ENCODE measurements at places on chromosomes 3 and 15. TPM values are rescaled to one million over a fixed set of nuclear protein-coding genes. Genes with fewer than 3 reads are reported as not detected.

DNA sequence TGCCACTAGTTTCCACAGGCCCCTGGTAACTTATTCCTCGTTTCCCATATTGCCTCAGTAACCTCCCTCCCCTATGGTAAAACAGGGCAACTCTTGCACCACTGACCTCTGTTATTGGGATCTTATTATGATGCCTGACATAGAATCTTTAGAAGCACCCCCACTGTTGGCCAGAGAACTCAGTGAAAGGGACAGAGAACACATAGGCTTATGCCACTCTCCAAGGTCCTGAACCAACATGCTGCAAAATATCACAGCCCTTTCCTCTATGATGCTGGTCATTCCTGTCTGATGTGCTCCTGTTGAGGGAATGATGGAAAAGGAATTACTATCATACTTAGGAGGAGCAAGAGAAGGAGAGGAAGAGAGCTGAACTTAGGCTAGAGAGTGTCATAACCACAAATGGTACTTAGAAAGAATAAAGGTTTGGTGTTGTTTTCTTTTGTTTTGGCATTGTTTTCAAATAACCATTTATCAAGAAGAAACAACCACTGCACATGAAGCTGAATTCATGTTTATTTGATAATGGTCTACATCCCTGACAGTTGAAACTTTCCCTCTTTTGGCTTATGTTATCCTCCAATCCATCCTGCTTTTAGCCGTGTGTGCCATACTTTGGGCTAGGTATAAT is 330.2 kb downstream of the EPHB1 start:
- no peaks in the 10 kb centered on the region for H3K4me1 ChIP-seq
- H3K4me3 ChIP-seq = no peak overlapping the region
- DNase-seq = peak; percentile 55
- no peak overlapping the region for H3K27ac ChIP-seq

DNA sequence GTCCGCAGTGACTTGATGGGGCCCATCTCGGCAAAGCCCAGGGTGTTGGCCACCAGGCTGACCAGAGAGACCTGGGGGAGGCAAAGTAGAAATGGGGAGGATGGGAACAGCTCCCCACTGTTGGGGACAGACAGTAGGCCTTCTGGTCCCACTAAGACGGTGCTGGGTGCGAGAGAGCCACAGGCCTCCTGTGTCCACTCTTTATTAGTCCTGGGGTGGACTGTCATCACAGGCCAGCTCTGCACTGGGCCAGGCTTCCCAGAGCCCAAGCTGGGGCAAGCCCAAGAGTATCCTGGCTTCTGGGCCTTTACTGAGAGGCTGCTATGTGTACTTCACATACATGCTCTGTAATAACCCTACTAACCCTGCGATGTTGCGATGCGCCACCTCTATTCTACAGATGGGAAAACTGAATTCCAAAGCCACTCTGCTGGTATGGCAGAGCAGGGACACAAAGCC is 66.4 kb downstream of the EXOG start:
- H3K27me3 ChIP-seq = no peaks in the 10 kb centered on the region
- no peak overlapping the region for H3K4me3 ChIP-seq
- DNase-seq = no peak
- no peaks in the 10 kb centered on the region for H3K4me1 ChIP-seq

- no peak for DNase-seq
- H3K4me1 ChIP-seq = peaks cover 21% of the 10 kb centered on the region
- H3K4me3 ChIP-seq = no peak overlapping the region
- no peaks in the 10 kb centered on the region for H3K36me3 ChIP-seq
Measured at GRCh38 chr15:100112061-100112420, 229.7 kb downstream of the ADAMTS17 start.

GRCh38 chr3:143413372-143413771 is 293.8 kb downstream of the CHST2 start:
- no peaks in the 10 kb centered on the region for H3K27me3 ChIP-seq
- H3K4me1 ChIP-seq = peaks cover 4% of the 10 kb centered on the region
- H3K36me3 ChIP-seq = no peaks in the 10 kb centered on the region
- no peak for DNase-seq

DNA sequence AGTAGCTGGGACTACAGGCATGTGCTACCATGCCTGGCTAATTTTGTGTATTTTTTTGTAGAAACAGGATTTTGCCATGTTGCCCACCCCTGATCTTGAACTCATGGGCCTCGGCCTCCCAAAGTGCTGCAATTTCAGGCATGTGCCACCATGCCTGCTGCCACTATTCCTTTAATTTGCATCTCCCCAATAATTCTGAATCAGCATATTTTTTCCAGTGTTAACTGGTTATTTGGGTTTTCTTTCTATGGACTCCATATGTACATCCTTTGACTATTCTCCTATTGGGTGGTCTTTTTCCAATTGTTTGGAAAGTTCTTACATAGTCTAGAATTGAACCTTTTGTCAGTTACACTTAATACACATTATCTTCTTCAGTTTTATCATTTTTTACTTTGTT is 28.1 kb downstream of the HLTF start:
- DNase-seq = no peak
- peaks cover 5% of the 10 kb centered on the region for H3K36me3 ChIP-seq
- H3K4me1 ChIP-seq = no peaks in the 10 kb centered on the region
- H3K4me3 ChIP-seq = no peak overlapping the region

DNA sequence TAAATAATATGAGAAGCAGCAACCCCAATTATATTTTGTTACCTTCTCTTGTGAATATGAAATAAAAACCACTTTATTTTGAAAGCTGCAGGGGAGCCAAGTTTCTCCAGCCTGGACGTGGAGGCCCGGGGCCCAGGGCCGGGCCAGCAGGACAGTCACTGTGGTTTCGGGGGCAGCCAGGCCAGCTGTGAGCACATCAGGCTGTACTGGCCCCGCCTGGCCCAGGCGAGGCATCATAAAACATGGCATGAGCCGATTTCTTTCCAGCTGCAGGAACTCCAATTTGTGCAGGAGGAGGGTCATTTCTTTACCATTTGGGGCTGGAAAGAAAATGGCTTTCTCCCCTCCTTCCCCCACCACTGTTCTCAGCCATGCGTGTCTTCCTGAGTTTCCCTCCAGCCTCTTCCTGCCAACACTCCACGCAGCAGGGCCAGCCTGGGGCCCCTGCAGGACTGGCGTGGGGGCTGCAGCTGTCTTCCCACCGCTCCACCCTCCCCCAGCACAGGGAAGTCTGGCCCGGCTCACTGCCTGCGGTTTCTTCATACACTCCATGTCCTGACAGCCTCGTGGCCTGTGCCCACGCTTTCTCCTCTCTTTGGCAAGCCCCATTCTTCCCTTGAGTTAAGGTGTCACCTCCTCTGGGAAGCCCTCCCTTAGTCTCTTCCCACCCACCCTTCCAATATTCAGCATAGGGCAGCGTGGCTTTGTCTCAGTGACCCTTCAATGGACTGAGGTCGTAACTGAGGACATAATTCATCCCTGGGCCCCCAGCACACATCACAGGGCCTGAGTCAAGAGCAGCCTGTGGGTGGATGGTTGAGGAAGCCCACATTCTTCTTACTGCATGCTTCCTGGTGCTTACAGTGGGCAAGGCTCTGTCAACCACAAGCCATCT is 135.8 kb downstream of the CHSY1 start:
- peak overlapping the region; percentile 28 for H3K27ac ChIP-seq
- H3K4me3 ChIP-seq = no peak overlapping the region
- H3K4me1 ChIP-seq = peaks cover 34% of the 10 kb centered on the region
- H3K27me3 ChIP-seq = no peaks in the 10 kb centered on the region
- no peaks in the 10 kb centered on the region for H3K36me3 ChIP-seq
- peak; percentile 78 for DNase-seq

Gene RPLP1
- 201 TPM for total RNA-seq

Gene RETNLB
- total RNA-seq = not detected

Measured in lung (tissue), 17 donors.